ENCODE measurements at places on chromosomes 3 and 15.

- no peak for DNase-seq
Measured at GRCh38 chr3:69504232-69504631, 118.3 kb upstream of the FRMD4B start.

GRCh38 chr3:33722626-33723370 lies 4.7 kb upstream of the CLASP2 start:
- no peak for DNase-seq

- DNase-seq, result no peak
Measured at GRCh38 chr3:25789209-25789595, 688 bp upstream of the OXSM start.

GRCh38 chr15:96361309-96362010 lies 31.0 kb downstream of the NR2F2 start:
- DNase-seq, result no peak

DNA sequence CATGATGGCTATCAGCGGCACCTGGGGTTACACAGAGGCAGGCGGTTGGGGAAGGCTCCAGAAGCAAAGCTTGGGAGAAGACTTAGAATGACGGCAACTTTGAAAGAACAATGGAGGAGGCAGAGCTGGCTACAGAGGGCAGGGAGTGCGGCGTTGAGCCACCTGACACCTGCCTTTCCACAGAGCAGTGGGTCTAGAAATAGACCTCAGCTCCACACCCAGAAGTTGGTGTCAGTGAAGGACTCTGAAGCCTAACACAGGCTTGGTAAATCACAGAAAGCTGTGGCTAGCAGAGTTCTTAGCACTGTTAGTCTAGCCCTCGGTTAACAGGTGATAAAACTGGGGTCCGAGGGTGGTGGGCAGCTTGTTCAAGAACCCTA lies 23.1 kb upstream of the EHD4 start:
- no peak for DNase-seq

DNA sequence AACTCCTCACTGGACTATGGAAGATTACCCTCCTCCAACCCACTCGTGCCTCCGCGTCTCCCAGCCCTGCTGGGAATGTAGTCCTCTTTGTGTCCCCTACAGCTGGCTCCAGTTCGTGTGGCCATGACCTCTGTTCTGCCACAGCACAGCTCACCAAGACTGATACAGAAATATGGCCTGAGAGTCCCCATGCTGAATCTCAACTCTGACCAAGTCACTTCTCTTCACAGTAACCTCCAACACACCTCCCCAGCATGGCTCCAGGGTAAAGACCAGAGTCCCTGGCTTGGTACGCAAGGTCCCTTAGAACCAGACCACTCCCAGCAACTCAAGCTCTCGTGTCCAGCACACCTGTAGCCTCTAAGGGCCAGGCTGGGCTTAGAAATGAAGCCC lies 2.3 kb upstream of the COL7A1 start:
- no peak for DNase-seq

GRCh38 chr15:42511007-42511391 lies 15.6 kb downstream of the SNAP23 start:
- DNase-seq, result no peak

DNA sequence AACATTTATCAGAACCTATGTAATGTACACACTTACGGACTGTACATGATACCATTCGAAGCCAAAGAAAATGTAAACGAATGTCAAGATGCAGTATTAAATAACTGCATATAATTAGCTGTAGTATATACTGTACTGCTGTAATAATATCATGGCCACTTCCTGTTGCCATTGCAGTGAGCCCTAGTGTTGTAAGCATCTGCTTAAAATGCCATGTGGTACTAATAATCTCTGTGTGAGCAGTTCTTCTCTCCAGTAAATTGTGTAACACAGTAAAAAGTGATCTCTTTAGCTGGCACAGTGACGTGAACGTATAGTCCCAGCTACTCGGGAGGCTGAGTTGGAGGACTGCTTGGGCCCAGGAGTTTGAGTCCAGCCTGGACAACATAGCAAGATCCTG lies 8.6 kb downstream of the SPG11 start:
- DNase-seq, result no peak

GRCh38 chr3:150346981-150347863 lies 60.9 kb upstream of the TSC22D2 start:
- no peak for DNase-seq

DNA sequence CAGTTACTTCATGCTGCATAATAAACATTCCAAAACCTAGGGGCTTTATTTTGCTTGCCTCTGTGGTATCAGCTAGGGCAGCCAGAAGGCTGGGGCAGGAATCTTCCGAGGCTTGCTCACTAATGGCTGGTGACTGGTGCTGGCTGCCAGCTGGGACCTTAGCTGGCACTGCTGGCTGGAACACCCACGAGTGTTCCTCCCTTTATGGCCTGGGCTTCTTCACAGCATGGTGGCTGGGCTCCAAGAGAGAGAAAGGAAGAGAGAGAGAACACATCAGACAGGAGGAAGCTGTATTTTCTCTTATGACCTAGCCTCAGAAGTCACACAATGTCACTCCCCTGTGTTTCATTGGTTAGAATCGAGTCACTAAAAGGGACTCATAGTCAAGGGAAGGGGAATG lies 23.9 kb upstream of the CDCP1 start:
- no peak for DNase-seq

- DNase-seq, result no peak
Measured at GRCh38 chr15:34470091-34470490, 32.5 kb upstream of the GOLGA8A start.

GRCh38 chr15:74845208-74845568 lies 2.2 kb upstream of the ULK3 start:
- DNase-seq, result no peak

DNA sequence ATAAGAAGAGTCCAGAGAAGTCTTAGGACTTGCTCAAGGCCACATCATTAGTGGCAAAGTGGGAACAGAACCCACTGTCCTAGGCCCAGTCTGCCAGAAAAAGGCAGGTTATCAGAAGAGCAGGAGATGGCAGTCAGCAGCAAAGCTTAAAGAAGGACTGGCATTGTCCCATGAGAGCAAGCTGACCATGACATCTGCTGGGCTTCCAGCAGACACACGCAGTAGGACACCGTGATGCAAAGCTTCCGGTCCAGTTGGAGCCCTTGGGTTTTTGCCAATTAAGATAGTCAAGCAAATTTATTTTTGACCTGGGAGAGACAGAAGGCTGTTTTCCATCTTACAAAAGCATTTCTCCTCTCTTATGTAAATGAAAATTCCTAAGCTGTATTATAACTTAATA lies 42.1 kb downstream of the ZBTB38 start:
- DNase-seq, result no peak

GRCh38 chr15:75178938-75179745 lies 22.5 kb upstream of the C15orf39 start:
- no peak for DNase-seq

DNA sequence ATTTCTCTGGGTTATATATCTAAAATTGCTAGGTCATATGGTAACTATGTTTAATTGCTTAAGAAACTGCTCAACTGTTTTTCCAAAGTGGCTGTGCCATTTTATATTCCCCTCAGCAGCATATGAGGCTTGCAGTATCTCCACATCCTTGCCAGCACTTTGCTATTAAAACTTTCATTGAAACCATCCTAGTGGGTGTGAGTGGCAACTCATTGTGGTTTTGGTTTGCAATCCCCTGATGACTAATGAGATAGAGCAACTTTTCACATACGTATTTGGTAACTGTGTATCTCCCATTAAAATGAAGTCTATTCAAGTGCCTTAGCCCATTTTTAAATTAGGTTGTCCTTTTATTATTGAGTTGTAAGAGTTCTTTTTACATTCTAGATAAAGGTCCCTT lies 17.3 kb downstream of the KPNA1 start:
- peak; percentile 9 for DNase-seq

DNA sequence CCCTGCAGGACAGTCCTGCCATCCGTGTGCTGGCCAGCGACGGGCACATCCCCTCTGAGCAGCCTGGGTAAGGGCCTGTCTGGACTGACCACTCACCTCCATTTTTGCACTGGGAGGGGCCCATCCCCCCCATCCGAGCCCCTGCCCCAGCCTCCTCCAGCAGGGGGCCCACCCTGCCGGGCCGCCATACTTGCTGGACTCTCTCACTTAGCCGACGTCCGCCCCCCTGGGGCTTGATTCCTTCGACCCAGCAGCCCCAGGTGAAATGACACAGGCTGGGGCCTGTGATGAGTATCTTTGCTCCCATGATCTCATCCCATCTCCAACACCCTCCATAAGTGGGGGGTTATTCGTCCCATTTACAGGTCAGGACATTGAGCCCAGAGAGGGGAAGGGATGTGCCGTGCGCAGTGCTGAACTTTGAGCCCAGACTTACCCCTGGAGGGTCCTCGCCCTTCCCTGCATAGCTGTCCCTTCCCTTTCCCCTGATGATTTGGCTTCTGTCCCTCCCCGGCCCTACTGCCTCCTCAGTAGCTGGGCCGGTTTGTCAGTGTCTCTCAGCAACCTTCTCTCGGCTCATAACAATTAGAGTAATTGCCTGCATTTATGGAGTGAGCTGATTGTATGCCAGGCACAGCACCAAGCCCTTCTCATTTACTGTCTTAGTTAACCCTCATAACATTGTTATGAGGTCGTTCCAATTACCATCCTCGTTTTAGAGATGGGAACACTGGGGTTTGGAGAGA lies 4.2 kb downstream of the LMAN1L start:
- no peak for DNase-seq

GRCh38 chr3:194484614-194485013 lies 2.2 kb downstream of the ATP13A3 start:
- no peak for DNase-seq

DNA sequence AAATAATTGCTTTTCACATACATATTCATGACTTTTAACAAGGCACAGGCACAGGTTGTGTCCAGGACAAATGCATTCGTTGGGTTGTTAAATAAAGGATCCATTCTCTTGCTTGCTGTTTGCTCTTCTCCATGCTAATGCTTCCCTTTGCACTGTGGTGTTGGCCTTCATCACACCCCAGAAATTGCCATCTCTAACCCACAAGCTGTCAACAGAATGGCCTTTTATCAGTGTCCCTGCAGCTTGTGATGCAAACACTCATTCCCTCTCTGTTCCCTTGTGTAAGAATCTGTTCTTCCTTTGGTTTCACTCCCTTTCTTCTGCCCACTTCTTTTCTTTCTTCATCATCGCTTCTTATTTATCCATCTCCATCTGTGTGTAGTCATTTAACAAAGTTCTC lies 72.2 kb downstream of the SLC7A14 start:
- no peak for DNase-seq

GRCh38 chr3:25719321-25719720 lies 54.6 kb upstream of the TOP2B start:
- DNase-seq, result no peak

- no peak for DNase-seq
Measured at GRCh38 chr15:67322481-67322880, 67.9 kb downstream of the IQCH start.

DNA sequence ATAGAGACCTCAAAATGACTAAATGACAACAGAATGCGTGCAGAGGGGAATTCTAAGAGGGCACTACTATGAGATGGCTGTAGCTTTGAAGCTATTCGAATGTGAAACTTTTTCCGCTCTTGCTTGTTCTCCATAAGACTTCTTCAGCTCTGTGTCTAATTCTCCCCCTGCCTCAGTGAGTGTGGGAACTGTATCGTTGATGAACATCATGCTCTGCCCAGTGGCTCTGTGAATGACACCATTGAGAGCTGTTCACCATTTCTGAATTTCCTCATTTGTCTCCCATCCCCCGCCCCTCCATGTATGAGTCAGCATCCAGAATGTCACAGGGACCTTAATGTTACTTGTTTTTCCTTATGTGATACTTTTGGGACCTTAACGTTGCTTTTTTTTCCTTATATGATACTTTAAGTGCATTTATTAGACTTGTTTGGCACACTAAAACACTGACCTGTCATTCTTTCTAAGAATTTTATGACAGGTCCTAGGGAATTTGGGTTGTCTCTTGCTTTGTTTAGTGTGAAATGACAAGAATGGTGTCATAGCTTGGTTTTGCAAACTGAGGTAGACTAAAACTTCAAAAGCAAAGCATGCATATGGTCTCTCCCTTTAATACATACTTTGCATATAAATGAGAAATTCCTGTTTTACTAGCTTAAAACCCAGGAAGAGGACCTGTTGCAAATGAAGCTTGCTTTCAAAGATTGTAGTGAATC lies 99.6 kb downstream of the FNDC3B start:
- DNase-seq, result no peak

DNA sequence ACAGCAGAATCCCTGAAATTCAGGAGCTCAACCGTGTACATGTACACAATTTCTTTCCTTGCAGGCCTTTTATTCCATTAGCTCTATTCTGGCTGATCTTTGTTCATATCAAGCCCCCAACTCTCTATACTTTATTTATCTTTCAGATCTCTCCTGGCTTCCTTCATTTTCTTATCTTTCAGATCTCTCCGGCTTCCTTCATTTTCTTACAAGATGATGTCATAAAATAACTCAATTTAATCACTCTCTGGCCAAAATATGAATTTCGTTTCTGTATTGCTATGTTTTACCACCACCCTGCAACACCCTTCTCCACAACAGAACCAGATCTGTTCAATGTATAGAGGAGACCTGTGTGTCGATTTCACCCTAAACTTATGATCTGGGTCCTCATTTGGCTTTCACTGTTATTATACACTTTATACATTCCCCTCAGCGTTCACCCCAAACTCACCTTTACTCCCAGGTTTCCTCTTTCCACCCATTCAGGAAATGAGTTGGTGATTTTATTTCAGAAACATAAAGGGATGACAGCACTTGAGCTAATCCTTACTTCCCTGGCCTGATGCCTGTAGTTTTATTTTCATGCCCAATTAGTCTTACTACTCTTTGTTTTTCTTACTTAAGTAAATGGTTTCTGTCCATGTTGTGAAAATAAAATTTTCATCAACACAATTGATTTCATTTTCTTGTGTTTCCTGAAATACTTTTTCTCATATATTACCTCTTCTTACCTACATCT lies 195.5 kb downstream of the BCHE start:
- no peak for DNase-seq

- no peak for DNase-seq
Measured at GRCh38 chr15:79007066-79007465, 62.2 kb upstream of the CTSH start.

- DNase-seq, result no peak
Measured at GRCh38 chr3:52769786-52770455, 819 bp downstream of the NEK4 start.

DNA sequence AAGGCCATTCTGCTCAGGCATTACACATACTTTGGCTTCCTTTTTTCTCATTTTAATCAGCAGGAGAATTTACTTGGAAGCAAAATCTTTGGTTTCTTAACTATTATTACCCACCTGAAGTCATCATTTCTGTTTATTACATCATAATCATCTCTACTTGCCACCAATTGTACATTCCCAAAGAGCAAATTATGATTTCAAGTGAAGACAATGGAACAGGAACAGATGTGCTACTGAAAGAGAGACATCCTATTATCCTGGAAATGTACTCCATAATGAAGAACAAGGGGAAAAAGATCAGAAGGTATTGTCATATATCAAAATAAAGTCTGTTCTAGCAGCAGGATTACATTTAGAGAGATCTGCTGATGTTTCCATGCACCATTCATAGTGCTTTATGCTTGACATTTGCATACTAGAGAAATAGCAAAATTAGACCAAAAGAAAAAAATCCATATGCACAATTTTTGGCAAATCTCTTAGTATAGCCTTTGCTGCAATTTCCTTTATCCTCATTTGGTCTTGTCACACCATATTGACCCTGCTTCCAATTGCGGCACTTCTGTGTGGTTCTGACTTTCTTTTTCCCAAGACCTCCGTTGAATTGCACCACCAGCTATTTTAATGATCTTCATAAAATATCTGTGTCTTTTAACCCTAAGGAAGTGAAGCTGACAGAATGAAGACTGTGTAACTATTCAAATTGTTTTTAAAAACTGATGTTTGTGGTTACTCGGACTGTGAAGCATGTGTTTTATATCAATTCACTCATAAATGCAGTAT lies 683.8 kb downstream of the ZNF385D start:
- no peak for DNase-seq

GRCh38 chr3:94251566-94251965 lies 188.7 kb downstream of the NSUN3 start:
- DNase-seq, result no peak
